ENCODE measurements at places on chromosomes 5 and 9. TPM values are rescaled to one million over a fixed set of nuclear protein-coding genes. Genes with fewer than 3 reads are reported as not detected.

GRCh38 chr5:50647726-50648125 lies 18.7 kb upstream of the PARP8 start:
- DNase-seq, result no peak

DNA sequence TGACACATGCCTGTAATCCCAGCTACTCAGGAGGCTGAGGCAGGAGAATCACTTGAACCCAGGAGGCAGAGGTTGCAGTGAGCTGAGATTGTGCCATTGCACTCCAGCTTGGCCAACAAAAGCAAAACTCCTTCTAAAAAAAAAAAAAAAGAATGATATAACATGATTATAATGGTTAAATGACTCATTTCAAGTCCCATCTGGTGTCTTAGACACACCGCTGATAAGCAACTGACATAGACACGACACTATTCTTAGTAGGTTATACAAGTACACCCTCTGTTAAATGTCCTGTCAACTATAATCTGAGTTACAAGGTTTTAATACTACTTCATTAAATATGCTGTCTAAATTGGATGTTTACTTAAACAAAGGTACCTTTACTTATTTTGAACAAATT lies 405.3 kb upstream of the CLINT1 start:
- DNase-seq, result peak; percentile 14

GRCh38 chr9:14400658-14400995 lies 86.7 kb upstream of the NFIB start:
- peak; percentile 65 for DNase-seq

DNA sequence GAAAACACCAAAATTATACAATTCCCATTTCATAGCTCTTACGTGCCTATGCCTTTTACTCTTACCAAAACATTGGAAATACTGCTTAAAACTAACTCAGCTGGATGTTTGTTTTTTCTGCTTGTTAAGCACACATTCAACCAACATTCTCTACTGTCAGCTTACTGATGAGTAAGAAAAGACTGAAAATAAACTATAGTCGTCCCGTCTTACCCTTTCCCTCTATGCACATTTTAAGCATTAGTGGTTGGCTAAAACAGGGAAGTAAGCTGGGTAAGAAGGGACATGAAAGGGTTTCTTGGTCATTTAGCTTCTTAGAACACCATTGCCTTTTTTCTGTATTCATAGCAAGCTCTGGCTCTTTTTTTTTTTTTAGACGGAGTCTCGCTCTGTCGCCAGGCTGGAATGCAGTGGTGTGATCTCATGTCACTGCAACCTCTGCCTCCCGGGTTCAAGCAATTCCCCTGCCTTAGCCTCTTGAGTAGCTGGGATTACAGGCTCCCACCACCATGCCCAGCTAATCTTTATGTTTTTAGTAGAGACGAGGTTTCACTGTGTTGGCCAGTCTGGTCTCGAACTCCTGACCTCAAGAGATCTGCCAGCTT lies 232.1 kb upstream of the PCSK5 start:
- no peak for DNase-seq

GRCh38 chr9:95089257-95090022 lies 228.1 kb downstream of the FANCC start:
- DNase-seq, result no peak

DNA sequence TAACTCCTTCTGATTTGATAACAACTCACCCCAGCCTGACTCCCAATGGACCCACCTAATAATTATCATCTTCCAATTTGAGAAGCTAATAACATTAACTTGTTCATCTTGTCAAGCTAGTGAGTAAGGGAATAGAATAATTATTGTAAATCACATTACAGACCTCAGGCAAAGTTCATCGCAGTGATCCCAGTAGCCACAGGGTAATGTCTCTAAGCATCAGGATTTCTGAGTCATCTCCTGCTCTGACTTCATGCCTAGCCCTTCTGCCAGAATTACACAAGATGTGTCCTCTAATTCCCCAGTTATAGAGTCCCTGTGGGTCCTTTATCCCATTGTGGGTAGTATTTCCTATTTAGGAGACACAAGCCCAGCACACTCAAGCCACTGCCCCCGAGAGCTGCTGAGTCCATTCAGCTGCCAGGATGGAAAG lies 365.7 kb downstream of the DEPDC1B start:
- DNase-seq, result peak; percentile 87

GRCh38 chr5:181044093-181044599 lies 4.1 kb downstream of the BTNL9 start:
- DNase-seq, result no peak

DNA sequence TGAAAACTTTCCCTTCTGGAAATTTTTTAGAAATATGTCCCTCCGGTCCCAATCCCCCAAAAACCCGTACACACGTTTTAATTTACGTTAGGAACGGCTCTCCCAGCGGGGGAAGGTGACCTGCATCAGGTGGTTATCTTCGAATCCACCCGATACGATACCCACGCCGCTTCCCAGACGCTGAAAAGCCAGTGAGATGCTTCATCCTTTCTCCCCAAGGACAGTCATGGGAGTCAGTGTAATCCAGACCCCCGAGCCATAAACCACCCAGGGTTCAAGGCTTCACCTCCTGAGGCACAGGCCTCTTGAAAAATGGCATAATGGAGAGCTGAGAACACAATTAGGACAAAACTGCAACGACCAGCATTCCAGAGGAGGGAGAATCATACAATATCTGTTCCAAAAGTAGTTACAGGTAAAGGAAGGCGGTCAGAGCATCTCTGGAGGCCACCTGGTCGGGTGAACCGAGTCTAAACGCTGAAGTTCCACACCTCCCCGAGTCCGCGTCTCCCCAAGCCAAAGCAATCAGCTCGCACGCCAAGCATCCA lies 857 bp downstream of the FAM169A start:
- no peak for DNase-seq

DNA sequence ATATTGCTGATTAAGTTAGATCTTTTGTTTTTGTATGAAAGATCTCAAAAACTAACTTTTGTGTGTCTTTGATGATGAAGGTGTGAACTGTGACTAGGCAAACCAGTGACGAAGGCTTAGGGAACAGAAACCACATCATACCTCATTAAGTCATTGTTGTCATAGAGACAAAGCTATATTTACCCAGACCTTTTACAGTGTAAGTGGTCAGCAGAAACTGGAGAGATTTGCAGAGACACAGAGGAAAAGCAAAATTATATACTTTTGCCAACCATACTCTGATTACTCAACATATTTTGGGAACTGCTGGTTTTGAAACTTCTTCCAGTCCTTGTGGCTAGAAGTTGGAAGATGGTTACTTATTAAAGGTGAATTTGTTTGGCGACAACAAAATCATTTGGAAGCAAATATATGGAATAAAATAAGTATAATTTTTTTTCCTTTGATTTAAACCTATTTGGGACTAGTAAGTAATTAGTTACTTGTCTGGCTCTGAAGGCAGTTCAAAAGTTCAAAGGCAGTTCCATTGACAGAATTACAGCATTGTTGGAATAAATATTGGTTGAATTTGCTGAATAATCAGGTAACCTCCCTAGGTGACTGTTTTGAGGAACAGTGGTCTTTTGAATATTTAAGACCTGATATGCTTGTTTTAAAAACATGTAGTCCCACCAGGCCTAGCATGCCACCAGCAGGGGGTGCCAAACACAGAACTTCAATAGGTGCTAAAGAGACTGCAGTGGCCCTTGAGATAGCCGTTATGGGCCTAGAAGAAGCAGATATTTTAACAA lies 103.8 kb downstream of the RPS23 start:
- peak; percentile 78 for DNase-seq

- DNase-seq, result no peak
Measured at GRCh38 chr5:98121036-98121936, 652.2 kb upstream of the RGMB start.

DNA sequence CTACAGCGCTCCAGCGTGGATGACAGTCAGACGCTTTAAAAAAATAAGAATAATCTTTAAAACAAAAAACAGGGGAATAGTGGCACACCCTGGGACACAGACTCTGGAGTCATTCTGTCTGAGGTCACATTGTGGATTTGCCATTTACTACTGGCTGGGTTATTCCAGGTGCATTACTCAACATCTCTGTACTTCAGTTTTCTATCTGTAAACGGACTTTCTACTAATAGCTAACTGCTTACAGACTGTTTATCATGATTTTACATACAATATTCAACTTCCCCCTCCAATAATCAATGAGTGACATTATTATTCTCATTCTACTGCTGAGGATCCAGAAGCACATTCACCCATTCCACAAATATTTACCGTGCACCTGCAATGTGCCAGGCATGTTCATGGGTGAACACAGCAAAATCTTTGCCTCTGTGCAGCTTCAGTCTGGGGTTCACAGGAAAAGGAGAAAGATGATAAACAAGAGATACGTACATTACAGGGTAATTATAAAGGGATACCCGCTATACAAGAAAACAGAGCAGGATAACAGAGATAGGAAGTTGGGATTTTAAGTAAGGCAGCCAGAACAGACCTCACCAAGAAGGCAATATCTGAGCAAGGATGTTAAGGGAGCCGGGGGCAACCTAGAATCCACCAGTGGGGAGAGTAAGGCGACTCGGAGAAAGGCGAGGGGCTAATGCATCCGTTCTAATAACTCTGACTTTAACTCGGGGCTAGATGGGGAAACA lies 984 bp upstream of the RAD23B start:
- DNase-seq, result no peak

GRCh38 chr9:97807681-97808080 lies 45.3 kb upstream of the FOXE1 start:
- peak; percentile 38 for DNase-seq

DNA sequence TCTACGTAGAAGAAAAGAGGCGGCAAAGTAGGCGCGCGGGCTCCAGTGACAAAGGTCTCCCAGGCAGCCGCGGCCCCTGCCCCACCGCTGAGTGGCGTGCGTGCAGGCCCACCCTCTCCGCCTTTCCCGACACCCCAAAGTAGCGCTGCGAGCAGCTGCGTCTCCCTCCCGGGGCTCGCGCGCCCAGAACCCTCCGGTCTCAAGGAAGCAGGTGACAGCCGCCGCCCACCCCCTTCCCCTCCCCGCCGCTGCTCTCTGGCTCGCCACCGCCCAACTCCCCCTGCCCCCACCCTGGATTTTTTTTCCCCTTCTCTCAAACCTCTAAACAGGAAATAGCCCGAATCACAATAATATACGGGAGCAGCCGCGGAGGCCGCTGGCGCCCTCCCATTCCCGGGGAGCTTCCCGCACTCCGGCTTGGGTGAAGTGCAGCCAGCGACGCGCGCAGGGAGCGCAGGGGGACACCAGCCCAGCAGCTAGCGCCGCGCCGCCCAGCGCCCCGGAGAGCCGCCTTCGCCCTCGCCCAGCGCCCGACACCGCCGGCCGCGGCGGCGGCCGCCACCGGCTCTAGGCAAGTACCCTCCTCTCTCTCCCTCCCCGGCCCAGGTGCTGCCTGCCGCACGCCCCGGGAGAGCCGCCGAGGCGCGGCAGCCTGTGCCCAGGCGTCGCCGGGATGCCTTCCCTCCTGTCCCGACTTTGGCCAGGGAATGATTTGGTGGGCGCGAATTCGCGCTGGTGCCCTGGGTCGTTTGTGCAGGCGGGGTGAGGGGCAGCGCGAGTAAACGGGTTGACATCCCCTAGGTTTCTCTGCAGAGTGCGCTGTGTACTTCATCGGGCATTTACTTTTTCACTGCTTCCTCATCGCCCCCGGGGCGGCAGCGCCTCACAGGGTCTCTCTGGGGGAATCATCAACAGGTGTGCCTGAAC lies 52.7 kb upstream of the TJP2 start:
- DNase-seq, result peak; percentile 8

DNA sequence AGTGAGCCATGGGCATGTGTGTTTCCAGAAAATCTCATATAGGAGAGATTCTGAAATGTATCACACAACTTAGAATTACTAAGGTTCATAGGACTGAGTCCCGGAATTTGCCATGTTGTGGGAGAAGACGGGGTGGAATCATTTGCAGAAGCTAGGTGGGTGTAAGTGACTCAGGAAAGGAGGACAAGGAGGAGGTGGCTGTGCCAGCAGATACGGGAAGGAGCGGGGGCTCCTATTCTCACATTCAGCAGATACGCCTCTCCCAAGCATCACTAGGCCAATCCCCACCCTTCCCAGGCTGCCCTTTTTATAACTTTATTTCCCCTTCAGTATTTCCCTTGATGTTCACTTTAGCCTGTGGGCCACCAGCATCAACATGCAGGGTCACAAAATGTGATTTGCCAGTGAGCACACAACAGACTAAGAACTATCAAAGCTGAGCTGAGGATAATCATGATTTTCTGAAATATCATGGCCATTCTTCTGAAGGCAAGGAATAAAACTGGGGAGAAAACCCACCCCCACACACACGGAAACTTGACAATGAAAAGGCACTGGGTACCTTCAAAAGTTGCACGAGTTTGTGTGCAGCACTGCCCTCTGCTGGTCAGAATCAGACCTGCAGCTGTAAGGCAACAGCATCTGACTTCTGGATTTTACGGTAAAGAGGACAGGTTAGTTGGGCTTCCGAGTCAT lies 133.2 kb downstream of the MTX3 start:
- DNase-seq, result peak; percentile 35

DNA sequence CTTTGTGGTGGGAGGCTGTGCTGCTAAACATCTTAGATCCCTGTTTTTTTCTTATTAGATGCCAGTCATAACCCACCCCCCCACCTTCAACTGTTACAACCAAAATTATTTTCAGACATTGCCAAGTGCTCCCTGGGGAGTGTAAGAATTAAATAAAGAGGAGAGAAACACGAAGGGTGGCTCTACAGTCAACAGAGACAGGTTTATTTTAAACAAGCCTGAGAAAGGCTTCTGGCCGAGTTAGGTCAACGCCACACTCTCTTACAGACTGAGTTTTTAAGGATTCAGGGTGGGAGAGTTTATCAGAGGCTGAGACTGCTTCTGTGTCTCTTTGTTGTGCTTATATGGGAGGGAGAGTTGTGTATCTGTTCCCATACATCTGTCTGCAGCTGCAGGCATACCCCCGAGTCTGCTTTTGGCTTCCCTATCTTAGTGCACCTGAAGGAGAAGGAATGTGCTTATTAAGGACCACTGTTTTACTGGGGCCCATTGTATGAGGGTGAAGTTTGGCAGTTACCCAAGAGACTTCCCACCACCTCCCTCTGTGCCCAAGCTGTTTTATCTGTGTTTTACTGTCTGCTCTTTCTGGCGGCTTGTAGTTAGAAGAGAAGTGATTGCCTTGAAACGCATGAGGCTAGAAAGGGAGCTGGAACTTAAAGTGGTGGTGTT lies 11.4 kb upstream of the GDA start:
- DNase-seq, result no peak

GRCh38 chr9:116626762-116627161 lies 60.3 kb upstream of the TRIM32 start:
- no peak for DNase-seq

DNA sequence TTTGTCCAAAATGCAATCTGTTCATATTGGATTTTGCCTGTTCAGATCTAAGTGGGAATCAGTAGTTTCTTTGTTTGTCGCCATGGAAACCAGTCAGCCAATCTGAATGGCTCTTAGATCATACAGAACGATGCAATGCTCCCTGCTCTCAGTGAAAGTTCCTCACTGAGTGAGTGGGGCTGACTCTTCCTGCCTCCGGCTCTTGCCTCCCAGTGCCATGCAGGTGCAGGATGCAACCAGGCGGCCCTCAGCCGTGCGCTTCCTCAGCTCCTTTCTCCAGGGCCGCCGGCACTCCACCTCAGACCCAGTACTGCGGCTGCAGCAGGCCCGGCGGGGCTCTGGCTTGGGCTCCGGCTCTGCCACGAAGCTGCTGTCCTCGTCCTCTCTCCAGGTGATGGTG lies at the start of gene PTPDC1:
Gene PTPDC1 (plus strand): TSS at position 151 of the 400 bp plus-strand sequence. CDS start 67 bp downstream, at position 218.
- peak; percentile 39 for DNase-seq

Gene GABBR2
- total RNA-seq, result not detected

Gene CAMK2A
- 1.1 TPM for total RNA-seq

Gene OTULIN
- 16.6 TPM for total RNA-seq

Gene PAX5
- total RNA-seq, result not detected

Gene LPAR1
- total RNA-seq, result 69.0 TPM

Gene RASEF
- total RNA-seq, result 1.3 TPM

Gene CRB2
- not detected for total RNA-seq
